ENCODE measurements at places on chromosomes 16 and 17.

DNA sequence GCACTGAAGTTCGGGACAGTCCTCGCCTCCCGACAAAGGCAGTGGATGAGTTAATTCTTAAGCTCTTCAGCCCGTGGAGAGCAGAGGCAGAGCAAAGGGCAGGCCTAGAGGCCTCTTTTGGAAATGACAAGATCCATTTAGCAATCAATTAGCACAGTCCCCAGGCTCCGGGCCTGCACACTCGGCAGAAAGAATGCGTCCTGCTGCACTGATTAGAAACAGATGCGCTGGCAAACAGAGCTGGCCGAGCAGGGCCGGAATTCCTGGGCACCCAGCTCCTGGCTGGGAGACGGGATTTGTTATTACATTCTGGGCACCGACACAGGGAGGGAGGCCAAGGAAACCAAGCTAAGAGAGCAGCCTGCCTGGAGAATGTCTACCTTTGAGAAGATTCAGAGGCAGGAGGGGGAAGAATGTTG lies 162.9 kb downstream of the COPRS start:
- DNase-seq = peak; percentile 96

- DNase-seq = no peak
These were observed 33.0 kb upstream of the ADAMTS18 start for GRCh38 chr16:77467821-77468335.

DNA sequence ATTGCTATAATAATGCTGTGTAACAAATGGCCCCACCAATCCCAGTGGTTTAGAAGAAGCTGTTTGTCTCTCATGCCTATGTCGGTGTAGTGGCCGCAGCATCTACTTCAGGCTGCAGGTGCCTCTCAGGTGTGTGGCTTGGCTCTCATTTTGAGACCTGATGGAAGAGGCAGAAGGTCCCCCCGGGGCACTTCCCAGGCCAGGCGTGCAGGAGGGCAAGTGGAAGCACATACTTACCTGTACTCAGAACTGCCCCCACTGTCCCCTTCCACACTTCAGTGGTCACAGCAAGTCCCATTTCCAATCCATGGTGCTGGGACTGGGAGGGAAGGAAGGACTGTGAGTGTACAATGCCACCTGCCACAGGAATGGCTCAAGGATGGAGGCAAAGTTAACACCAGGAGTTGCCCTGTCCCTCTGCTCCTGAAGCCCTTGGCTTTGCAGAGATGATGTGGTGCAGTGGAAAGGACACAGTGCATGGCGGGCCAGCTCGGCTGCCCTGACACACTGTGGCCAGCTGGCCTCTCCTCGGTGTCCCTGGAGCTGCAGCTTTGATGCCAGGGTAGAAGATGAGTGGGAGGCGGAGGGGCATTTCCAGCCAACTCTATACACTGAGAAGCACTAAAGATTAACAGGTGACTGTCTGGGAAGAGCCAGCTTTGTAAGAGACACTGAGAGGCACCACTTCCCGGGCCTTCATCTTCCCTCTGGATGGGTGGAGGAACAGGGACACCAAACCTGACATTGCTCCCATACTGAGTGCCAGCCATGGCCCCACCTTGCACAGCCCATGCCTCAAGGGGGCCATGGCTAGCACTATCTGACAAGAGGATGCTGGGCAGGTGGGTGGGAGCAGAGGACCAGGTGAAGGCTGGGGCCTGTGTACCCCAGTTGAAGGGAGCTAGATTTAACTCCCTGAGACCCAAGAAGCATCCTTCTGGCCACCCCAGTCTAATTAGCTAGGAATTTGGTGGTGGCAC lies 105.9 kb downstream of the METRNL start:
- no peak for DNase-seq

GRCh38 chr17:80742091-80742490 lies 197.5 kb downstream of the RPTOR start:
- DNase-seq = no peak

GRCh38 chr17:6085812-6086211 lies 15.6 kb downstream of the WSCD1 start:
- DNase-seq = no peak

- DNase-seq = no peak
These were observed 33.9 kb downstream of the AXIN1 start for GRCh38 chr16:318628-319027.

DNA sequence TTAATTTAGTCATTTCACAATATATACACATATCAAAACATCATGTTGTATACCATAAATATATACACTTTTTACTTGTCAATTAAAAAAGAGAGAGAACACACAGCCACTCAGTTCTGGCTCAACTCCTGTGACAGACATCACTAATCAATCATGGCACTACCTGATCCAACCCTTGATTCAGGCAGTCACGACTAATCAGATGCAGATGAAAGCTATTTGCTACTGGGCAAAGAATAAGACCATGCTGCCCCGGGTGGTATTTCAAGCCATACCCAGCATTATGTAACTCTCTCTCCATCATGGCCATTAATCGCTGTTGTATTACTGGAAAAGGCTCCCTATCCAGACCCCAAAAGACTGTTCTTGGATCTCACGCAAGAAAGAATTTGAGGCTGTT lies 345.7 kb downstream of the HAPSTR1 start:
- no peak for DNase-seq

DNA sequence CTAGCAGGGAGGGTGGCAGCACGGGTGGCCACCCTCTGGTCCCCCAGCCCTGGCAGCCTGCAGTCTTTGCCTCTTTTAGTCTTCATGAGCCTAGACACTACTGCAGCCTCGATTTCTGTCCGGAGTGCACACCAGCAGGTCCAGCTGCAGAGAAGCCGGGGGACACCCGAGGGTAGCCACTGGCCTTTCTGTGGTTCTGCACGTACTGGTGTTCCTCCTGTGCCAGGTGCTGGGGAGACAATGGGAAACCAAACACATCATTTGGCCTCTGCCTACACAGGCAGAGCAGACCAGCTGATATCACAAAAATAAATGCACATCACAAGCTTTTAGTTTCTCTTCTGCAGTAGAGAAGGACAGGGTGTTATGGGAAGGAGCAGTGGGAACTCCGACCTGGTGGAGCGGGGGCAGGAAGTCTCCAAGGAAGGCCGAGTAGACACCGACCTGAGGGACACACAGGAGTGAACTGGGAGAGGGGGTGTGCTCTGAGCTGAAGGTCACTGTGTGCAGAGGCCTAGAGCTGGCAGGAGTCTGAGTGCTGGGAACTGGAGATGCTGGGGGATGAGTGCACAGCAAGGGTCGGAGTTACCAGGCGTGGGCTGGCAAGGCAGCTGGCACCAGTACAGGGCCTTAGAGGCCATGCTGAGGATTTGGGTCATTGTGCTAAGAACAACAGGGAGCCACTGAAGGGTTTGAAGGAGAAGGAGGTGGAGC lies 23.1 kb downstream of the GPT2 start:
- no peak for DNase-seq

GRCh38 chr16:30805370-30806169 lies 18.6 kb upstream of the ZNF629 start:
- peak; percentile 90 for DNase-seq

DNA sequence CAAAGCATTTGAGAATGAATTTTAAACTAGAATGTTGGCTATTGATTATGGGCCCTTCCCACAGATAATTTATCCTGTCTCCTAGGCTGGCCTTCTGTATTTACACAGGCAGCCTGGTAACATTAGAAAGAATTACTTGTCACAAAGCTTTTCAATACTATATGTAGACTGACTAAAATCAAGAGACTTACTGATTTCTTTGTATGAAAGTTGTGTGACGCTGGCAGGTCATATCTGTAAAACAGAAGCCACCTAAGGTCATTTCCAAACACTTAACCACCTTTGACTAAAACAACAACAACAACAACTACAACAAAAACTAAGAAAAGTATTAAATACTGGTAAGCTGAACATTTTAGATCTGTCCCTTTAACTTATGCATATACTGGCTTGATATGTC lies 329.0 kb upstream of the TBX2 start:
- no peak for DNase-seq

DNA sequence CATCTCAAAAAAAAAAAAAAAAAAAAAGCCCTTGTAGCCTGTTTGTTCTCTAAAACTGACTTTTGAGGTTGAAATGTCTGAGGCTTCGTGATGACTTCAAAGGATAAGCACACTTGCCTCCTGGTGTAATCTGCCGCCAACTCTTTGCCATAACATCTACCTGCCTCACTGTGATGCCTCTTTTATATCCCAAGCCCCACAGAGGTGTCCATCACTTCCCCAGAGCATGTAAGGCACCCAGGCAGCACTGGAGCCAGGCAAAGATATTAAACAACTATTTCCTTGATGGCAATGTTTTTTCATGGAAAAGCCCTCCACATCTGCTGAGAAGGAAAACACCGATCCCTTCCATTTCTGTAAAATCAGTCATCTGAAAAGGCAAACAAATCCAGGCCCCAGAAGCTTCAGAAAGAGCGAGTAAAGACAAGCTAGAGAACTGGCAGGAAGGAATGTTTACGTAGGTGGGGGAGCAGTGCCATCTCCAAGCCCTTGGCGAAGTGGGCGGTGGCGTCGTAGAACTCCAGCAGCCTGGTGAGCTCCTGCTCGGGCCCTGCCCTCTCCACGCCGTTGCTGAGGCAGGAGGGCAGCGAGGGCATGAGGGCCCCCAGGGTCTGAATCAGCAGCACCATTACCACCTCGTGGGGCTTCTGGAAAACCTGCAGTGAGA lies 28.6 kb downstream of the COG7 start:
- DNase-seq = peak; percentile 65

DNA sequence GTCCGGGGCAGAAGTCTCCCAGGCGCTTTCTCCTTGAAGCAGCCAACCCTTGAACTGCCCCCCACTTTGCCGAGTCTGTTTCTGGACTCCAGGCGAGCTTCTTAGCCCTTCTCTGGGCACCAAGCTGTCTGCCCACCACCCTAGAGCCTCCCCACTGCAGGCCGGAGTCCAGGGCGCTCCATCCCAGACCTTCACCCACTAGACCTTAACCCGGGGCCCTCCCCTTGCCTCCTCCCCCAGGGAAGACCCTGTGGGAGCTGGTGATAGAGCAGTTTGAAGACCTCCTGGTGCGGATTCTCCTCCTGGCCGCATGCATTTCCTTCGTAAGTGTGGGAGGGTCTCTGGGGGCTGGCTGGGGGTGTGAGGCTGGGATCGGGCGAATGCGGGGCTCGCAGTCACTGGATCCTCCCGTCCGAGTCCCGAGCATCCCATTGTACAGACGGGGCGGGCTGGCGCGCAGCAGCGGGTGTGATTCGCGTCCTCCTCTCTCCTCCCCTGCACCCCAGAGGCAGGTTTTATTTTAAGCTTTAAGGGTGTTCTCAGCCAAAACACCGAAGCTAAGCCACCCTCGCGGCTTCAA lies 1.1 kb downstream of the ATP2A1 start:
- no peak for DNase-seq

GRCh38 chr17:1518410-1518809 lies 2.0 kb upstream of the INPP5K start:
- no peak for DNase-seq

GRCh38 chr16:8867216-8867931 lies 1.4 kb downstream of the CARHSP1 start:
- DNase-seq = no peak

GRCh38 chr17:419073-419735 lies 66.6 kb upstream of the RPH3AL start:
- DNase-seq = peak; percentile 51

- DNase-seq = no peak
These were observed 148.3 kb upstream of the CACNG5 start for GRCh38 chr17:66686601-66687000.

DNA sequence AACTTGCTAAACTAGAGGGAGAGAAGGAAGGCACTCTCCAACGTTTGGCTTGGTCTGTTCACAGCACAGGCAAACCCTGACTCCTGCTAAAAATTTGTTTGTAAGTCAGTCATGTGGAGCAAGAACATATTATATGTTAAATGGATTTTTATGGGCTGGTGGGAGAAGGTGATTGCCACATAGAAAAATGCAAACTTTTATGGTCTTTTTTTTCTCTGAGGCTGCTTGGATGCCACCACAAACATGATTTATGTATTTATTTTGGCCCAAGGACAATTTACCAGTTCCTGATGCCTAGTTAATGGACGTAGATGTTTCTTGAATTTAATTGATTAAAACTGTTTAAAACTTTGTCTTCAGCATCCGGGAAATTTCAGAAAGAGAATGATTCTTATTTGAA lies 274.2 kb upstream of the MYOCD start:
- DNase-seq = no peak

DNA sequence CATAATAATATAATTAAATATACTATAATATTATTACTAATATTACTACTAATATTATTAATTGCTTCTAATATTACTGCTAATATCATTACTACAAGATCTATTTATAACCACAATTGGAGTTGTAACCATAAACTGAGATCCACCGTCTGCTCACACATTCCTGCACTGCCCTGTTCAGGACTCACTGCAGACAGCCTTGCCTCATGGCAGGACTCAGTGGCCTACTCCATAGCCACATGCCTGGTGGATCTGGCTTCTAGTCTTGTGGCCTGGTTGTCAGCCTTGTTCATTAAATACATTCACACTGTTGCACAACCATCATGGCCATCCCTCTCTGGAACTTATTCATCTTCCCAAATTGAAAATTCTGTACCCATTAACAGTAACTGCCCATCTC lies 48.0 kb downstream of the SRL start:
- DNase-seq = no peak

GRCh38 chr17:31888124-31888523 lies 13.4 kb downstream of the UTP6 start:
- no peak for DNase-seq

Measured in ascending aorta (tissue), 2 donors.